CD4-positive, alpha-beta T cell treated with Interleukin-4 for 1 hour (primary cell): ENCODE measurements at places on chromosomes 4 and X.

- DNase-seq = no peak
These were observed 263.1 kb downstream of the PTTG2 start for GRCh38 chr4:38223306-38223705.

- DNase-seq = no peak
These were observed 51.3 kb upstream of the LEF1 start for GRCh38 chr4:108219998-108220397.

GRCh38 chr4:22672944-22673343, 19.8 kb upstream of the GBA3 start:
- DNase-seq = no peak

DNA sequence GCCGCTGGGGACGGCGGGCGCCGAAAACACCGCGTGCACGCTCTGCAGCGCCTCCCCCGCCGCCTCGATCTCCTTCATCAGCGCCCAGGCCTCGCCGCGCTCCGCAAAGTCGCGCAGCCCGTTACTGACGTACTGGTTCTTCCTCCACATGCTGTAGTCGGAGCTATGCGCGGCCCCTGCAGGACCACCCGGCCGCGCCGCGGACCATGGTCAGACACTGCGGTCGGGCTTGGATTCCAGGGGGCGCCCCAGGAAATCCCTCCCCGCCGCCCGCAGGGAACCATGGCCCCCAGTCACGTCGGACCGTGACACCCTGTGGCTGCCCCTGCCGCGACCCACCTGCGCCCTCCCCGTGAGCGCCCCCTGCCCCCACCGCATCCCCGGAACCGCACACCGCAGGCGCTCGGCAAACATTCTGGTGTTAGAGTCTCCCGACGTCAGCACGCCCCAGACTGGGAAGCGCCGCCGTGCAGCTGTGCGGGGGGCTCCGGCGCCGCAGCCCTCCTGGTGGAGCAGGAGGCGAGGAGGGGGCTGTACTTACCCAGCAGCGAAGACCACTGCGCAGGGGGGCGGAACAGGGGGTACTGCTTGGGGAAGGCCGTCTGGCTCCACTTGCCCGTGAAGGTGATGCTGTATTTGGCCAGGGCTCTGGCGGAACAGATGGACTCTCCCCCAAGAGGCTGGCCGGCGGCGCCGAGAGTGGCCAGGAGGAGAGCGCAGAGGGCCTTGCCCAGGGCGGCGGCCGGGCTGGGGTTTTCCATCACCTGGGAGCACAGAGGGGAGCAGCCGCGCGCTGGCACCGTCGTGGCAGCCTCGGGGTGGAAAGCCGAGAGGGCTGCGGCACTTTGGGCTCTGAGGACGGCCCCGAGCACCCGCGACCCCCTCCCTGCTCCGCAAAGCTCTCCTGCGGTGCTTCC, 814 bp downstream of the SPON2 start:
- DNase-seq = peak; percentile 63

- no peak for DNase-seq
These were observed 187.2 kb downstream of the RAB28 start for GRCh38 chr4:13296986-13297385.

GRCh38 chr4:1337376-1337831, 9.6 kb upstream of the UVSSA start:
- no peak for DNase-seq

- peak; percentile 88 for DNase-seq
These were observed 77.3 kb downstream of the ARSJ start for GRCh38 chr4:113901994-113902787.

DNA sequence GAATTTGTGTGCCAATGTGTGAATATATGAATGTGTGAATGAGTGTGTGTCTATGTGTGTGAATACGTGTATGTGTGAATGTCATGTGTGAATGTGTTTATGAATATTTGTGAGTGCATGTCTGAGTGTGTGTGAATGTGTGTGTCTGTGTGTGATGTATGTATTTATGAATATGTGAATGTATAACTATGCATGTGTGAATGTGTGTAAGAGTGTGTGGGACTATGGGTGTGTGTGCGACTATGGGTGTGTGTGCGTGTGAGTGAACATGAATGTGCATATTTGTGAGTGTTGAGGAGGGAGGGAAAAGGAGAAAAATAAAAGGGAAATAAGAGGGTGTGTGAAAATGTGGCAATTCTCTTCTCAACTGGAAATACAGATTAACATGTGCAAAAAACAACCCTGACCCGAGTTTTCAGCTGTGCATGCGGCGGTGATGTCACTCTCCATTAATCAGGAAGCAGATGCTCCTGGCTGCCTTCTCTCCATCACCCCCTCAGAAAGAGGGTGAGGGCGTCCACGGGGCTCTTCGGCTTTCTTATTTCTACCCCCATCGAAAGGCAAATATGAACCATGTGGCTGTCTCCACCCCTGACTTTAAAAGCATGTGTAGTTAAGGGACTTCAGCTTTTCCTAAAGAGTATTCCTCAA, 219.8 kb downstream of the MAML3 start:
- no peak for DNase-seq

- no peak for DNase-seq
These were observed 40.9 kb upstream of the CPLX1 start for GRCh38 chr4:866761-867390.

DNA sequence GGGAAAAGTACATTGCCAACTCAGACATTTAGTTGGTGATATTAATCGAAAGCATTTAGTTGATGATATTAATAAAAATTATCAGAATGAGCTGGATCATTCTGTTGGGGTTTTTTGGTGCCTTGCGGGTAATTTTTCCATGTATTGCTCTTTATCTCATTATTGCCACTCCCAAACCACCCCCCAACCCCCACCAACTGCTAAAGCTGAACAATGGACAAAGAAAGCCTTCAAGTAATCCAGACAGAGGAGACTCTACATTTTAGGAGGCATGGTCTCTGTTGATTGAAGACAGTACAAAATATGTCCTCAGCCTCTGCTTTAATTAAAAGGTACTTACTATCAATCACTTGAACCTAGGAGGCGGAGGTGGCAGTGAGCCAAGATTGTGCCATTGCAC, 22.5 kb downstream of the PDK3 start:
- DNase-seq = no peak

GRCh38 chrX:39813631-39814277, 284.0 kb downstream of the BCOR start:
- DNase-seq = no peak

DNA sequence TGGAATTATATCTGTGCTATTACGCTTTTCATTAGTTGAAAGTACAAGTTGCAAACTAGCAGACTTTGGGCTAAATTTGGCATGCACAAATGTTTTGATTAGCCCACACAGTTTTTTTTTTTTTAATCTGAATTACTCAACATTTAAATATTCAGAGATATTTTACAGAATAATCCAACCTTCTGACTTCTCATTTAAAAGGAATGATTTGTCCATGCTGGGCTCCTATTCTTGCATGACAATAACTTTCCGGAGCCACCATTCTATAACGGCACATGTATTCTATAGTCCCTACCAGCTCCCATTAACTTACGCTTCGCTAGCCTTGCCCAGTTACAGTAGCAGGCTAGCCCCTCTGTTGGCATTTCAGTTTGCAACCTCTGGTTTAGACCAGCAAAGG, 219.3 kb upstream of the FTHL17 start:
- DNase-seq = no peak

DNA sequence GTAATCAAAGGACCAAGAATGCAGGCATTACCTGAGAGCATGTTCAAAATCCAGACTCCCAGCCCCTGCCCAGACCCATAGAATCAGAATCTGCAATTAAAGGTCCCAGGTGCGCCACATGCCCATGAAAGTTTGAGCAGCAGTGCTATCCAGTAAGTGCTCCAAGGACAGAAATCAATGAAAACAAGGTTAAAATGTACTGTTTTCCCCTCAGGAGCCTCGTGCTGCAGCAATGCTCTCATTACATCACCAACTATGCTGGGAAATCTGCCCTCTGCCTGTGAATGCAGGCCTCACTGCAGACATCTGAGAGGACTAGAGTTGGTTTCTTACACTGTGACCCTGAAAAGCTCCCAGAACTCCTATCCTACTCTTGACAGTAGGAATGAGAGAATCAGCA, 21.1 kb downstream of the ANXA5 start:
- DNase-seq = no peak
